ENCODE measurements at places on chromosomes 13 and 19. TPM values are rescaled to one million over a fixed set of nuclear protein-coding genes. Genes with fewer than 3 reads are reported as not detected.

PSG7 gene
- total RNA-seq, result not detected

TNFRSF19 gene
- total RNA-seq, result 68.0 TPM

SERPINE3 gene
- not detected for total RNA-seq

SIAH3 gene
- total RNA-seq, result 0.31 TPM

TEKTIP1 gene
- total RNA-seq, result 5.8 TPM

TSHZ3 gene
- 9.4 TPM for total RNA-seq

CEACAM4 gene
- 15.9 TPM for total RNA-seq

TYK2 gene
- total RNA-seq, result 102 TPM

SCN1B gene
- total RNA-seq, result 1.5 TPM

GRCh38 chr13:109309625-109310363 lies 476.6 kb downstream of the IRS2 start:
- no peak for DNase-seq

DNA sequence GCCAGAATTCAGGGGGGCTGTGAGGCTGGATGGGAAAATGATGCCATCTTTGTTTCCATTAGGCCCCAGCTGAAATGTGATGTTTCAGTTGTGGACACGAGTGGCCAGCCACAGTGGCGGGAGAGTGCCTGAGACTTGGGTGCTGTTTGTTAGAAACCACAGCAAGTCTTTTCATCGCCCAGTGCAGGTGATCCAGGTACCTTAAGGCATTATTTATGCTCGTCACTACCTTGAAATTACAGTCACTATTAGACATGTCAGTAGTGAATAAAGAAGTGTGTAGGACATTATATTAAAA lies 82.5 kb upstream of the TM9SF2 start:
- DNase-seq, result no peak

DNA sequence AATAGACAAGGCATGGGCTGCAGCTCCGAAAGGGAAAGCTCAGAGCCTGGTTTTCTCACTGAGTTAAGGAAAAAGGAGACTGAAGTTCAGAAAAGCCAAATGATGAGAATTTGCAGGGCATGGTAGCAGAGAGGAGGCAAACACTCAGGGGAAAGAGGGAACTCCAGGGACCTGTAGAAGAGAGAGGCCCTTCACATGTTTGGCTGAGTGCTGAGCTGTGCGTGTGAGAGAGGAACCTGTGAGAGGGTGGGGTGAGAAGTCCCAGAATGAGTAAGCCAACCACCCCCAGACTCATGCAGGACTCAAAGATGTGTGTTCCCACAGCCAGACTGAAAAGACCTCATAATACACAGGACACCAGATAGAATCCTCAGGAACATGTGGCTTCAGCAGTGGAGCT lies 2.8 kb upstream of the CRYL1 start:
- DNase-seq, result no peak

DNA sequence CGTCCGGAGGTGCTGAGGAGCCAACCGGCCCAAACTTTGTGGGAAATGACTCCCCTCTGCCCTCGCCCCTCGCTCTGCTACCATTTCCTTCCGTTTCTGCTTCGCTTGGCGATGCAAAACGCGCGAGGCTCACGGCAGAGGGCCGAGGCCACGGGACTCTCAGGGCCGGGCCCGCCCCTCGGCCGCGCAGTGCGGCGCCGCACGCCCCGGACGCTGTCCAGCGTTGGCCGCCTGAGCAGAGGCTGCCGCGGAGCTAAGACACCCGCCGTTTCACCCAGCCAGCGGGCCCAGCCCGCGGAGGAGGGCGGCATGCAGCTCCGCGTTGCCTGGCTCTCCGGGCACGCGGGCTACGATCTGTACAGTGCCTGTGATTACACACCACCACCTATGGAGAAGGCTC lies 2.1 kb upstream of the ZNF578 start:
- no peak for DNase-seq

DNA sequence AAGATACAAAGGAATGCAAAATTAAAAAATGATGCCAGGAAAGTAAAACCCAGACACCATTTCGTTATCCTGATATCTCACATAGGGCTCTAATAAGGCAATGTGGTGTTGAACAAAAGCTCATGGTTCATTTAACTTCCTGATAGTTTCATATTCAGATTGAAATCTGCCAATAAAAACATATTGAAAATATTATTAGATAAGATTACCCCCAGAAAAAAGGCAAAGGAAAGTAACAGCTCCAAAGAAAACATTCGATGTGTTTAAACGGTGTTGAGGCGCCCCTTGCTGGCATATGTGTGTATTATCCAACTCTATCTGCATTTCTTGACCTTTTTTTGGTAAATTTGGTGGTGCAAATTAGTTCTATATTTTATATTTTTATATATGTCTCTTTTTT lies 75.9 kb downstream of the ESD start:
- DNase-seq, result peak; percentile 77

DNA sequence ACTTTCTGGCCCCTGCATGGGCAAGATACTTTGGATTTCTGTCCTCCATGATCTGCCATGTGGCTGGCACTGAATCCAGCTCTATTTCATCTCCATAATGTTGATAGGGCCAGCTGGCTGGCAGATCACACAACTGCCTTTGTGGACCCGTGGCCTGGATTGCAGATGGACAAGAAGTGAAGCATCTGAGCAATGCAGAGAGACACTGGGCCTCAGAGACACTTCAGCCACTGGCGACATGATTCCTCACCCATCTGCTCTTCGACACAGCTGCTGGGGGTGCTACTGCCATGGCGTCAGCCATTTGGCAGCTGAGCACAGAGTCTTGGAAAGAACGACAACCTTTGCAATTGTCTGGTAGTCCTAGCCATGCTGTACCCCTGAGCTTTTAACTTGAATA lies 79.5 kb upstream of the MYO16 start:
- DNase-seq, result no peak

- no peak for DNase-seq
Observed at GRCh38 chr13:54492995-54493394, 1464.4 kb downstream of the OLFM4 start.

DNA sequence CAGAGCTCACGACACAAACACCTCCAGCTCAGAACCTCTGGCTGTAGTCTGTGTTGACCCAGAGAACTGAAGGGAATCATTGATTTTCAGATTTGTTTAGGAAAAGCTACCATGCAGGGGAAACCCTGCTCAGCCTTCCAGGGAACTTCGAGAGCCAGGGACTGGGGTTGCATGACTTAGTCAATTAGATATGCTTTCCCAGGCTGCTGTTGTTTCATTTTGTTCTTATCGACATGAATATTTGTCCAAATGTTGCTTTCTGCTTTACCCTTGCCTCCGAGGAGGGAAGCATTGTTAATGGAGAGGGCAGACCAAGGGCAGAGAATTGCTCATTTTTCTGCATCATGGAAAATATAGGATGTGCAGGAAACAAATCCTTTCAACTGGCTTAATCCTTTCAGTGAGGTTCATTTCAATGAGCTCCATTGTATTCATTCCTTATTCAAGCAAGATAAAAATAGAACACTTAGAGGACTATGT lies 82.5 kb downstream of the KLF5 start:
- DNase-seq, result no peak

GRCh38 chr19:43152214-43152613 lies 34.1 kb downstream of the PSG5 start:
- no peak for DNase-seq

DNA sequence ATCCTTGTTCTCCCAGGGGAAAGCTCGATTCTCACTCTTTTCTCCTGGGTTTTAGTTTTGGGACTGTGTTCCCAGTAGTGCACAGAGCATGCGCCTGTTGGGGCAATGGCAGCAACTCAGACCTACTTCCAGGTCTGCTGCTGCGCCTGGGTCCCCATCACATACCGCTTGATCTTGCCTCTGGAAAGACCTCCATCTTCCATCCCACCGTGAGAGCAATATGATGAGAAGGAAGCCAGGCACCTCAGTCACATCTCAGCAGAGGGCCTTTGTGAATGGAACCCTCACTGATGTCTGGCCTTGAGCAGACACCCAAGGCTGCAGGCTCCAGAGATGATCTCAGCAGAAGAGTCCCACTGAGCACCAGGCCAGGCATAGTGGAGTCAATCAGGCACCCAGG lies 176.8 kb upstream of the ZNF507 start:
- DNase-seq, result no peak

- DNase-seq, result peak; percentile 67
Observed at GRCh38 chr19:56476651-56477428, at the start of gene ZNF667. ZNF667 (minus strand) TSS chr19:56477345; CDS start chr19:56462370, 14,975 bp downstream.

DNA sequence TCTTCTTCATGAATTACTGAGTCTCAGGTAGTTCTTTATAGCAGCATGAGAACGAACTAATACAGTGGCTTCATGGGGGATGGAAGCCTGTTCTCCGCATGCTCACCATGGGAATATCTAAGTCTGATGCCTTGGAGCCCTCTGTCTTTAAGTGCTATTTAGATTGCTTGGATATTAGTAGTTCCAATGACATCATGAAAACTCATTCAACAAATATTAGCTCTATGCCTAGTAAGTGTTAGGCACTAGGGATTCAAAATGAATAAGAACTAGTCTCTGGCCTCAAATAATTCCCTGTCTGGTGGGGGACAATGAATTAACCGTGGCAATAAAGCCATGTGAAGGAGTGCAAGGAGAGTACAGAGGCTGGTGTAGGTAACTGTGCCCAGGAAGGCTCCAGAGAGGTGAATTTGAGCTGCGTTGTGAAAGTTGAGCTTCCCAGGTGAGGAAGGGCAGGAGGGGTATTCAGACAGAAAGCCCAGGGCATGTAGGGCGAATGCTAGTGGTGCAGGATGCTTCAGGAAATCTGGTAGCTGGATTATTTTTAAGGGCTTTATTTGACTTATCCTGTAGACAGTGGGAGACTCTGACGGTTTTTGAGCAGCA lies 6.1 kb upstream of the WASF3 start:
- no peak for DNase-seq

- no peak for DNase-seq
Observed at GRCh38 chr19:5253406-5254110, 87.1 kb downstream of the PTPRS start.

GRCh38 chr19:2289714-2290435 lies 7.9 kb upstream of the PEAK3 start:
- DNase-seq, result no peak

DNA sequence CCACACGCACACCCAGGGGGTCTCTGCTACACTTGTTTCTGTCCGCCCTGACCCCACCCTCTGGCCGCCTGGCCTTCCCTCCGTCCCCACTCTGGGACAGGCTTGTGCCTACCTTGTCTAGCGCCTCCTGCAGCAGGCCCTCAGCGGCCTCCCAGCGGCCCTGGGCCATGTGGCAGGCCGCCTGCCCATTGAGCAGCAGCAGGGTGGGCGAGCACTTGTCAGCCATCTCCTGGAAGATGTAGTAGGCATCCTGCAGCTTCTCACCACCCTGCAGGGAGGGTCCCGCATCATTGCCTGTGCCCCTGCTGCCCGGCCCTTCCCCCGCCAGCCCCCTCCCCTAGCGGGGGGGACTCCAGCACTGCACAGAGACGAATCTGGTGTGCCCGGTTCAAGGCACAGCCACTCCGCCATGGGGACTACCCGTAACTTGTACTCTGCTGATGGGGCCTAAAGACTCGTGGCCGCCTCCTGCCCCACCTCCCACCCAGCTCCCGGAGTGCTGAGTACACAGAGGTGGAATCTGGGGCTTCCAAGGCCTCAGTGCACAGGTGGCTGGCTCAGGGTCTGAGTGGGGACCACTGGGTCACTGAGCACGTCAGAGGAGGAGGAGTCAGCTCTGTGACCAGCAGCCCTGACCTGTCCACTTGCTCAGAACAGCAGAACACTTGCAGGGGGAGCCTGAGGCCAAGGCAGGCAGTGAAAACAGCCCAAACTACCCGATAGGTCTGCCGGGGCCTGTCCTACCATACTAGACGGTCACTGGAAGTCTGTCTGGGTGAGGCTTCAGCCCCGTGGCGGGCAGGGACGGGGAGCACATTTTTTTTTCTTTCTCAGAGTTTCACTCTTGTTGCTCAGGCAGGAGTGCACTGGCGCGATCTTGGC lies 7.4 kb upstream of the CERS1 start:
- DNase-seq, result no peak

DNA sequence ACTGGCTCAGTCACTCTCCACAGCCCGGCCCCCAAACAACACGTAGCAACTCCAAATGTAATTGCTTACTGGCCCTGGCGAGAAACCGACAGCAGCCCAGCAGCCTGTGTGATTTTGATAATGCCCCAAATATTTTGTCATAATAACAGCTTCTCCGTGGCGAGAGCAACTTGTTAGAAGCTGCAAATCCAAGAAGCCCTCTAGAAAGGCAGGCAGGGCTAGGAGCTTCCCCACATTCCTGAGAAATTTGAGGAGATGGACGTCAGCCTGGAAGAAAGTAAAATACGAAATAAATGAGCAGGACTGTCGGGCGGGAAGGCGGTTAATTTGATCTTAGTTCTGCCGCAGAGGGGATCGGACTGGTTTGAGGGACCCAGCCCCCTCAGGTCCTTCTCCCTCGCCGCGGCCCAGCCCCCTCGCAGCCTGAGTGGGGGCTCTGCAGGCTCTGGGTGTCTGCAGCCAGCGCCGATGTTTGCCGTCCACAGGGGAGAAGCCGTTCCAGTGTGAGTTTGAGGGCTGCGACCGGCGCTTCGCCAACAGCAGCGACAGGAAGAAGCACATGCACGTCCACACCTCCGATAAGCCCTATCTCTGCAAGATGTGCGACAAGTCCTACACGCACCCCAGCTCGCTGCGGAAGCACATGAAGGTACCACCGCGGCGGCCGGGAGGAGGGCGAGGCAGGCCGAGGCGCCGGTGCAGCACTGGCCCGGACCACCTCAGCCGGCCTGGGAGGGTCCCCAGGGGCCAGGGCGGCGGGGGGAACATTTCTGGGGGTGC lies 3.1 kb downstream of the ZIC2 start:
- peak; percentile 13 for DNase-seq

DNA sequence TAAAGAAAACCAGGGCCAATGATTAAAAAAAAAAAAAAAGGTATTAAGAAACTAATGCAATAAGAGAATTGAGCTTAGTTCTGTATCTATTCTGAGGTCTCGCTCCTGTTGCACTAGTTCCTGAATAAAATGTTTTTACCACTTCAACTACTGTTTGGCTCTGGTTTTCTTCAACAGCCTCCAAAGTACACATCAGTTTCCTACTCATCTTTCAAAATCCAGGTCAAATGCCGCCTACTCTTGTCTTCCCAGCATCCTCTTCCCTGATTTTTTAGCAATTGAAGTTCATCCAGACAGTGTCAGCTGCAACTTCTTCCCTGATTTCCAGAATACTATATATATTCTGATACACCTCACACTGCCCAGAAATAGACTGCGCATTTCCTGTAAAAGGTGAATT lies 1.4 kb upstream of the RCBTB1 start:
- no peak for DNase-seq

GRCh38 chr13:34762312-34762711 lies 179.8 kb upstream of the NBEA start:
- DNase-seq, result no peak

- no peak for DNase-seq
Observed at GRCh38 chr19:32469795-32470194, 64.2 kb downstream of the DPY19L3 start.
